ENCODE measurements at places on chromosomes 7 and 10.

DNA sequence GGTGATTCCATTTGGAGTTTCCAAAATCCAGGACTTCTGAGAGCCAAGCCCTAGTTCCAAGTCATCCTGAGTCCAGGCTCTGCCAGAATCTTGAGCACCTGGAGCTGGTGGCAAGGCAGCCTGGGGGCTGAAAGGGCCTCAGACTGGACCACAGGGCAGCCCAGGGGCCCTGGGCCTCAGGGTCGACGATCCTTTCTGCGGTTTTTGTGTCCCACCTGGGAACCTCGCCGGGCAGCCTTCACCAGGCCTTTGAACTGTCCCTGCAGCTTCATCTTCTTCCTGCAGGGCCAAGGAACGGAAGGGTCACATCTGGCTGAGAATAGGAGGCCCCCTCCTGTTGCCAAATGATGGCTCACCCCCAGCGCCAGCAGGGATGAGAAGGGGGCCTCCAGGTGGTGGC lies 22.4 kb upstream of the FRAT2 start:
- no peak for DNase-seq

DNA sequence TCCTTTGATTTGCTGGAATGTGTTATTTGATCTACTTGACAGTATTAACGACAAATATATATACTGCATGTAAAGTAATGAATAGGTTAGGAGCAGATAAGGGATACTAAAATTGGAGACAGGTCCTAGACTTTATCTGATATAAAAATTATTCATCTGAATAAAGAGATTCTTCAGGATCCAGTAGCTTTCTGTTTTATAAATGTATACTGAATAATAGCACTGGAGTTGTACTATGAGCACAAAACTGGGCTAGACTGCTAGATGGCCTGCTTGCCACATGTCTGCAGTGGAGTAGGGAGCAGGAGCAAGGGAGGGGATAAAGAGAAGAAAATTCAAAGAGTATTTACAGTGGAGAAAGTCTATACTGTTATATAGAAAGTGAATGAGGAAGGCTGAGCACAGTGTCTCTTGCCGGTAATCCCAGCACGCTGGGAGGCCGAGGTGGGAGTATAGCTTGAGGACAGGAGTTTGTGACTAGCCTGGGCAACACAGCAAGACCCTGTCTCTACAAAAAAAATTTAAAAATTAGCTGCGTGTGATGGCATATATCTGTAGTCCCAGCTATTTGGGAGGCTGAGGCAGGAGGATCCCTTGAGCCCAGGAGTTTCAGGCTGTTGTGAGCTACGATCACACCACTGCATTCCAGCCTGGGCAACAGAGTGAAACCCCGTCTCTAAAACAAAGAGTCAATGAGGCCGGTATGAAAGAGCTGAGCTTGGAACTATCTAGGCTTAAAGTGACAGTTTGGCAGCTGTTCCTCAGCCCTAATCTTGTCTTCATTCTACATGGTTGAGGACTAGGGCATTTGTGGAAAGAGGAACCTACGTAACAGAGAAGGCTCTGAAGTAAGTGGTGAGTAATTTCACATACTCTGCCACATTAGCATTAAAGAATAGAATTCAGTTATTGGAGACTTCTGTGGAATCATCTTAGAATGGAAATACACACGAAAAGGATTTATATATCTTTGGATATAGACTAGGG lies 41.8 kb downstream of the CD36 start:
- no peak for DNase-seq

DNA sequence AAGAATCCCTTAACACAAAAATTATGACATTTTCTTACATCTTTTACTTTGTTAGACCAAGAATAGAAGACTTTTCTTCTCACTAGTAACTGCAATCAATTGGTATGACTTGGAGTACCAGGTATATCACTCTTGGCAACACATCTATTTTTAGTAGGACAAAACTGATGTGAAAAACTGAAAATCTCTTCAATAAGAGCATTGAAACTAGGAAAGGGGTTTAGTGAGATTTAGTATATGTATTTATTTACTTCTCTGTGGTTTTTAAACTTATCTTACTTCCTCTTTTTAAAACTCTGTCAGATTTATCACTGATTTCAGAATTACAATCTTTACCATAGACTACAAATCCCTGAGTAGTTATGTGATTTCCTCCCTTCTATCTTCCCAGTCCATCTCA lies 366.2 kb downstream of the PCDH15 start:
- DNase-seq = no peak

- no peak for DNase-seq
Measured at GRCh38 chr7:22087861-22088260, 142.2 kb upstream of the CDCA7L start.

DNA sequence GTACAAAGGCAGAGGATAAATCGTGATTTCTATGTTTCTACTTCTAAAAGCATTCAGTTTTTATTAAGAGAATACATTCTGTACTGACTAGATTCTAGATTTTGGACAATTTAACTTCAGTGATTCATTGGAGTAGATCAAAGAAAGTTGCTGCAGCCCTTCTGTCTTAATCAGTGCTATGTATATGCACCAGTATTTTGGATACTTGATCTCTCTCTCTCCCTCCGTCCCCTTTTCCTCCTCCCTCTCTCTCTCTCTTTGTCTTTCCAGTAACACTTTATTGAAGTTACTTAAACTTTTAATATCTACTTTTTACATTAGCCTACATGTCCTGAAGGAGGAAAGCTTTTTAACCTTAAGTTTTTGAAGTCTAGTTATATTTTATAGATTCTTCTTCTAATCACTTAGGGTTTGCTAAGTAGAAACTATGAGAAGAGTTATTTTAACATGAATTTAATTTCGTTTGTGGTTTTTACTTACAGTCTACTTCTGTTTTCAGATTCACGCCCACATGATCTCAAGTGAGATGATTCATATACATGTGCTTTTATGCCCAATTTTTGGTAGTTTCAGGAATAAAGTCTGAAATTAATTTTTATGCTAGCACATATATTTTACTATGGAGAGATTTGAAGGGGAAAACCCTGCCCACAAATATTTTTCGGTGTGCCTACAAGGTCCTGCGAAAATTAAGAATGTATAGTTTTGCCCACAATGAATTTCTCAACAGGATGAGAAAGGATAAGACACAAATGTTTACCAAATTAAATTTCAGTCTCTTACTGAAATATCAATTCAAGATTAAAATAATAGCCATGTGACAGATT lies 9.1 kb downstream of the MDFIC start:
- no peak for DNase-seq

- no peak for DNase-seq
Measured at GRCh38 chr7:50416527-50417182, 33.5 kb downstream of the FIGNL1 start.

DNA sequence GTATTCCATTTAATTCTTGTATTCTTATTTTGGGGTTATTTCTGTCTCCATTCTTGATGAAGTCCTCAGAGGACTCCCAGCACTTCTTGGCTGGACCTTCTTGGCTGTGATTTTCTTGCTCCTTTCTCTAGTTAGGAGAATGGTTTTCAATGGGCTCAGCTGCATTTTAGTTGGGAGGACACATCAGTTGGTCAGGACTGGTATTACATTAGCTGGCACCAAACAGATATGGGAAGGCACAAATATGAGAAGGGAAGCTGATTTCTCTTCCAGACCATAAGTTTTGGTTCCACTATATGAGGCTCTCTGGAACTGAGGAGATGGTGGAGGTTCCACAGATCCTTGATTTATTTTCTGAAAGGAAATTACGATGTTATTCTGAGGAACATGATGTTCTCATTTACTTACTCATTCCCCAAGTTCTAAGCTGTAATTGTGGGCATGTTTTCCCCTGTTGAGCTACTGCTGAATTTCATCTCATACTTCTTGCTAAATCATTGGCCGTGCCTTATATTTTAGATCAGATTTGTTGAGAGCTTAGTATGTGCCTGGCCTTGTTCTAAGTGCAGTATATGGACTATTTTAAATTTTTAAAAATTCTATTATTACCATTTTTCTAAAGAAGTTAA lies 261.0 kb downstream of the THSD7A start:
- no peak for DNase-seq

DNA sequence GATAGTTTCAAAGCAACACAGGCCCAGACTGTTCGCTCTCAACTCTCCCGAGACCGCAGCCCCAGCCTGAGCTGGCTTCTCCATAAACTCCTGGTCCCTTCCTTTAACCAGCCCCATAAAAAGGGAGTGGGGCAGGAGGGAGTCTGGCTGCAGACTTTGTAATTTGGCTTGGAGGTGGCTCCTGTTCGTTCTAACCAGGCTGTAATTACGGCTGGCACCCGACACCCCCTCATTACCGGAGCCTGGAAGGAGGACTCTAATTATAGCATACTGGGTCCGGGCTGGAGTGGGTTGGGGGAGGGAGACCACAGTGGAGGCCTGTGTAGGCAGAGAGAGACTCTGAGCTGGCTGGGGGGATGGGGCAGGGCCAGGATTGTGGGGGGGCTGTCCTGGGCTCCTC lies 49.7 kb downstream of the UNC5B start:
- DNase-seq = no peak

DNA sequence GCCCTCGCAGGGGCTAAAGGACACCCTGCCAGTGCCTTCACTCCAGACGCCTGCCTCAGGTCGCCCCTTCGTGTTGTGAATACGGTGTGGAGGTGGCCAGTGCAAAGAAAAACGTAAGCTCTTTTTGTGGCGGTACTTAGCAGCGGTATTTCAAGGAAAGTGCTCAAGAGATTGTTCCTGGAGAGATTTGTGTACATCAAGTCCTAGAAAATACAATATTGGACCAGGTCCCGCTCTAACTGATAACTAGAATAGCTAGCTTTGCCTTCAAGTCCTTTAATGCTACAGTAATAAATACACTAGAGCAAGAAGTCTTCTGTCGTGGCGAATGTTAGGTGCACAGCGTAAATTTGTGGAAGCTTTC lies 689 bp downstream of the PLCE1 start:
- no peak for DNase-seq

GRCh38 chr10:117549100-117549585 lies 6.6 kb downstream of the EMX2 start:
- DNase-seq = no peak

DNA sequence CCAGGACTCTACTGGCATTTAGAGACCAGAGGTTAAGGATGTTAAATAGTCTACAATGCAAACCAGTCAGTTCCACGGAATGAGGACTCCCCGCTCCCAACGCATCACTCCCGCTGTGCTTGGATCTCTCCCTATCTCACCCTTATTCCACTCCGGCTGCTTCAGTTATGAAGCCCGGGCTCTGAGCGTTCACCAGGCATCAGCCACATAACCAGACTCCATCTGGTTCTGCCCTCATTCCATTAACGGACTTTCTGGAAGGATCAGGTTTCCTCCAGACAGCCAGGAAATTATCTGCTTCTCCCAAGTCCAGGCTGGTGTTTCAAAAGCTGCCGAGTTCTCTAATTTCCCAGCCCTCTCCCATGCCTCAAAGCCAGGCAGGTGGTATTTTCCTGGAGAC lies 499.3 kb downstream of the GLRX3 start:
- DNase-seq = no peak

GRCh38 chr10:1736144-1736971 lies 967 bp downstream of the ADARB2 start:
- no peak for DNase-seq

- no peak for DNase-seq
Measured at GRCh38 chr10:5469353-5470061, 29.9 kb downstream of the CALML5 start.

- DNase-seq = no peak
Measured at GRCh38 chr7:91801331-91801983, 79.0 kb downstream of the MTERF1 start.

Measured in natural killer cell treated with Interleukin-12 subunit alpha and Interleukin-12 subunit beta and Interleukin-15 and Interleukin-18, amount 100 ng/mL, for 72 hours (primary cell).